ENCODE measurements at places on chromosomes 5 and 9. TPM values are rescaled to one million over a fixed set of nuclear protein-coding genes. Genes with fewer than 3 reads are reported as not detected.

GRCh38 chr5:91183743-91184142 is 199.4 kb downstream of the ARRDC3 start:
- H3K27me3 ChIP-seq: no peaks in the 10 kb centered on the region
- no peak overlapping the region for H3K4me3 ChIP-seq
- H3K36me3 ChIP-seq: no peaks in the 10 kb centered on the region
- H3K4me1 ChIP-seq: peaks cover 10% of the 10 kb centered on the region
- H3K27ac ChIP-seq: no peak overlapping the region

TOMM5 gene
- total RNA-seq: 77.2 TPM

DNA sequence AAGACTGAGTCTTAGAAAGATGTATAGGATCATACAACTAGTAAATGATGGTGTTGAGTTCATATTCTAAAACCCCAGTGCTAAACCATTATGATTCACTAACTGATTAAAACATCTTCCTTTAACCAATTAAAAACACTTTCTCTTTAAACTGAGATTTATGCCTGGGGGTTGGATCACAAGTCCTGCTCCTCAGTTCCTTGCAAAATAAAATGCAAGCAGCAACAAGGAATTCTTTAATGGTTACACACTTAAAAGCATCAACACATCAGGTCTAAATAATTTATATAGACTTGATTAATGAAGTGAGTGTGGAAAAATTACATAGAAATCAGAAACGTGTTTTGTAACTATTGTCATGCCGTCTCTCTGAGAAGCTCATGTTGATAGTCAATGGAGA is 189.2 kb downstream of the TARS1 start:
- H3K4me1 ChIP-seq: no peaks in the 10 kb centered on the region
- DNase-seq: no peak
- no peak overlapping the region for H3K27ac ChIP-seq
- no peaks in the 10 kb centered on the region for H3K27me3 ChIP-seq
- H3K36me3 ChIP-seq: no peaks in the 10 kb centered on the region
- H3K4me3 ChIP-seq: no peak overlapping the region

IFNA2 gene
- not detected for total RNA-seq

EPB41L4A gene
- 2.7 TPM for total RNA-seq

GRCh38 chr9:120562861-120563443 is 17.0 kb downstream of the CDK5RAP2 start:
- no peaks in the 10 kb centered on the region for H3K27me3 ChIP-seq
- no peak overlapping the region for H3K4me3 ChIP-seq
- H3K27ac ChIP-seq: no peak overlapping the region
- H3K36me3 ChIP-seq: peaks cover 35% of the 10 kb centered on the region
- DNase-seq: no peak
- no peaks in the 10 kb centered on the region for H3K4me1 ChIP-seq

Measured in osteocyte (in vitro differentiated cells).